ENCODE measurements at places on chromosomes 12 and 14.

DNA sequence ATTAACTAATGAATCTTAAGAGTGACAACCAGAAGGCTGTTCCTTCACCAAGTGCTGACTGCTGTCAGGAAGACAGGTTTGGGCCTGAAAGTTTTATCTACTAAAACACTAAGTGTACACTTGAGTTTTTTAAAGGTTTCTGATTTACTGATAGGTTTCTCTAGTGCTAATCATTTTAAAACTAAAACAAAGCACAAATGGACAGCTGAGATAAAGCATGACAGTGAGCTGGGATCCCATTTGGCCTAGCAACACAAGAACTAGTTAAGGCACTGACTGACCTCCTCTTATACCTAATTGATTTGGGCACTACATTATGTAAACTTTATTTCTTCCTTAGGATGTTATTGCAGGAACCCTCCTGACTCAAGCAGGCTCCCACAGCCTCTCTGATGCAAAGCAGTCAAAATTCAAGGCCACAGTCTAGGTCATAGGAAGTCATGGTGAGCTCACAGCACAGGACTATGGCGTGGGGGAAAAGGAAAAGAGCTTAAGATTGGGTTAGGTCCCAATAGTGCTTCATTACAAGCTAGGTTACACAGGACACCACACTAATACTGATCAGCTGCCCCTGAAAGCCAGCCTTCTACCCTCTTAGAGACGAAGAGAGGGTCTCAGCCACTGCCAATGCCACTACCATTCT is 3.5 kb downstream of the STXBP6 start:
- DNase-seq: no peak
- peaks cover 6% of the 10 kb centered on the region for H3K4me1 ChIP-seq
- no peak overlapping the region for H3K27ac ChIP-seq
- H3K27me3 ChIP-seq: peaks cover 9% of the 10 kb centered on the region
- H3K36me3 ChIP-seq: no peaks in the 10 kb centered on the region
- H3K4me3 ChIP-seq: no peak overlapping the region

- H3K4me3 ChIP-seq: no peak overlapping the region
- DNase-seq: peak; percentile 63
- H3K36me3 ChIP-seq: no peaks in the 10 kb centered on the region
- peaks cover 41% of the 10 kb centered on the region for H3K27me3 ChIP-seq
Measured at GRCh38 chr14:37597538-37597913, 2.1 kb downstream of the TTC6 start.

- peak overlapping the region; percentile 43 for H3K4me3 ChIP-seq
- H3K4me1 ChIP-seq: peaks cover 24% of the 10 kb centered on the region
- H3K36me3 ChIP-seq: no peaks in the 10 kb centered on the region
- no peak for DNase-seq
Measured at GRCh38 chr12:108253540-108253939, 85.6 kb downstream of the CMKLR1 start.

DNA sequence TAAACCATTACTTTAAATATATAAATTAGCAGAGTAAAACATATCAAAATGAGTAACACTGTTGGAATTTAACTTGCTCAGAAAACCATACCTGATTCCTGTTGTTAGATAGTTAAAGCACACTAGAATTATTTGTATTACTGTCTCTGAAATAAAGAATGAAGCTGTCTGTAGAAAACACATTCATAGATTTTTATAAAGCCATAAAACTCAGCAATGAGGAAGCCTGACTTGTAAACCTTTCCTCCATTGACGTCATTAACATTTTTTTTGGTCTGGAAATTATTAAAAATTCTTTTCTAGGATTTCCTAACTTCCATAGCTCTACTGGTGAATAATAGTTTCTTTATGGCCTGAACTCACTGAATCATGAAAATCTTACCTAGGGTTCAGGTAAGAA is 147.6 kb downstream of the BRMS1L start:
- H3K4me1 ChIP-seq: no peaks in the 10 kb centered on the region
- no peak overlapping the region for H3K4me3 ChIP-seq
- no peaks in the 10 kb centered on the region for H3K36me3 ChIP-seq
- H3K27ac ChIP-seq: no peak overlapping the region
- no peaks in the 10 kb centered on the region for H3K27me3 ChIP-seq
- DNase-seq: no peak

DNA sequence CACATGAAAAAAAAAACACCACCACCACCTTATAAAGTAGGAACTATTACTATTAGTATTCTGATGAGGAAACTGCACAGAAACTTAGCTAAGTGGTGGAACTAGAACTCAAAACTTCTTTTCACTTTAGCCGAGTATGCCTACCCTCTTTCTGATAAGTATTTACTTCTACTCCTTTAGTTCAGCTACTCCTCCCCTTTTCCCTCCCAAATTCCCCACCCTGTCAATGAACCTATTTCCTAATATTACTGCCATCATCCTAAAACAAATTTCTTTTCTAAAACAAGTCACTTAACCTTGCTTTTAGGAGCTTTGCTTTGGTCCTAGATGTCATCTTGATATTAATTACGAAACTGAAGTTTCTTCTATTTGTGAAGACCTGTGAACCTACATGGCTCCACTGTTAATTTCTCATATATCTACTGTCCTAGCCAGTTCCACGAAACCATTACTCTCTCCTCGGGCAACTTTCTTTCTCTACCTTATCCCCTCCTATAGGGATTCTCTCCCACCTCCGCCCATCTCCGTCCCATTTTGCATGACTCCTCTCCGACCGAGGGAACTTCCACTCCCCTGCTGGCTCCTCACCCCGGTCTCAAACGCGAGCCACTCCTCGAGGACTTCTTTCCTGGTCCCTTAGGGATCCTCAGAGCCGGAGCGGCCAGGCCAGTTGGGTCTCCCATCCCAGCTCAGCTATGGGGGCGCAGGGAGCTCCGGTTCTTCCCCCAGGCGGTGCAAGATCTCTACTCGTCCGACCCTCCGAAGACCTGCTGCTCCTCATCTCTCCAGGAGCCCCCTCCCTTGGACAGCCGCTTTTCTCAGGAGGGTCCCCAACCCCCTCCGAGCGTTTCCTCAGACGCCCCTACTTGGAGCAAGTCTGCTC is 1.1 kb downstream of the NUMB start:
- peaks cover 12% of the 10 kb centered on the region for H3K4me1 ChIP-seq
- H3K36me3 ChIP-seq: no peaks in the 10 kb centered on the region
- DNase-seq: peak; percentile 49
- peaks cover 4% of the 10 kb centered on the region for H3K27me3 ChIP-seq
- peak overlapping the region; percentile 98 for H3K4me3 ChIP-seq

DNA sequence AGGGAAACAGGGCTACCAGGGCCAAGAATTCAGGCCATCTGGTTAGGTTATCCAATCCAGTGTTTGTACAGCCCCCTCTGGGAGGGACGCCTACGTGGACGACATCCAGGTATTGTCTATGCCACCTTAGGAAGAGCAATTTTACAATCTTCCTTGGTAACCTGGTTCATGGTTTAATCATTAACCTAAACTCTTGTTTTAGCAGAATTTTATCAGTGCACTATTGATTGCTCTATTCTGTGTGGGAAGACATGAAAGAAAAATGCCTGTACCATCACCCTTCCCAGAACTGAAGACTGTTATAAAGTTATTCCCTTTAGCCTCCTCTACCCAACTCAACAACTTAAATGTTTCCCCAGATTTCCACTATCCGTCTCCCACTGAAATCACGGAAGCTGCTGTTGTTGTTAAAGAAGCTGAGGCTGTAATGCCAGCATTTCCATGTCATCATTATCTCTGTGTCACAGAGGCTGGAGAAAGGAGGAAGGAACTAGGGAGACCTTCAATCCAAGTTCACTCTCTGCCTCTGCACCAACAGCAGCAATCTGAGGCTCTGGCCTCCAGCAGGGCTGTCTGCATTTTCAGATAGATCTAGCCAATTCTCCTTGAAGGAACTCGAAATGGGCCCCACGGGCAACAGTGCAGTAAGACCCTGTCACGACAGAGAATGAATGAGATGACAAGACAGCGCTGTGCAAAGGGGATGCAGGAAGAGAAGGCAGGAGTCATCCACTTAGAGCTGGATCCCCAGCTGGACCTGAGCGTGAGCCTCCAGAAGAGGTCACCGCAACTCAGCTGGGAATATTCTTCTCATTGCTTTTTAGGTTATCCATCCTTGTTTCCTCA is 183.4 kb upstream of the GZMB start:
- H3K27me3 ChIP-seq: peaks cover 2% of the 10 kb centered on the region
- no peak overlapping the region for H3K27ac ChIP-seq
- H3K36me3 ChIP-seq: no peaks in the 10 kb centered on the region
- DNase-seq: no peak
- no peak overlapping the region for H3K4me3 ChIP-seq

DNA sequence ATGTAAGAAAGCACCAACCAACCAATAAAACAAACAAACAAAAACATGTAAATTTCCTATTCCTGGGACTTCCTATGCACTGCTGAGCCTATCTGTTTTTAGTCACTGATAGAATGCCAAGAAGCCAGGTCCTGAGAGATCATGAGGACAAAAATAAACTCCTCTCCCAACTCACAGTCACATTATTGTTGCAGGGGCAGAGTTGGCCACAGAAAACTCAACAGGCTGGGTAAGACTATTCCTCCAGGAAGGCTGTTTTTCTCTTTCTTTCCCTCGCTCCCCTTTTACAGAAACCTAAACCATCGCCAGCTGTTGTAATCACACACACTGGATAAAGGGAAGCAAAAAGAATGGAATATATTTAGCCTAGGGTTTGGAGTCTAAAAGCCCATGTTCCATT is 55.8 kb upstream of the METAP2 start:
- H3K36me3 ChIP-seq: no peaks in the 10 kb centered on the region
- no peaks in the 10 kb centered on the region for H3K27me3 ChIP-seq
- no peaks in the 10 kb centered on the region for H3K4me1 ChIP-seq
- H3K27ac ChIP-seq: no peak overlapping the region

DNA sequence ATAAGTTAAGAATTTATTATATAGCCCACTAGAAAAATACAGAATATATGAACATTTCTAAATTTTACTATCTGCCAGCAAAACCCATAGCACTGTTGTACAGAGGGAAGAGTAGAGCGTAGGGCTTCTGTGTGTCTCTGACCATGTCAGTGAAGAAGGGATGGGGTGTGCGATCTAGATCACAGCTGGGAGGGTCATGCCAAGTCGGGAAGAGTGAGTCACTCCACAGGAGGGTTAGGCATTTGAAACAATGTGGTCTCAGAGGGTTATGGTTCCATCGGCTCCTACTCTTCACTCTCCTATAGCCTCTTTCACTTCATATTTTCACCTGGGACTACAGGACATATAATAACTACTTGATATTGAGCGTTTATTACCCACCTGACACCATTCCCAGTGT is 185.1 kb upstream of the DDHD1 start:
- no peaks in the 10 kb centered on the region for H3K27me3 ChIP-seq
- H3K27ac ChIP-seq: no peak overlapping the region
- no peaks in the 10 kb centered on the region for H3K36me3 ChIP-seq

DNA sequence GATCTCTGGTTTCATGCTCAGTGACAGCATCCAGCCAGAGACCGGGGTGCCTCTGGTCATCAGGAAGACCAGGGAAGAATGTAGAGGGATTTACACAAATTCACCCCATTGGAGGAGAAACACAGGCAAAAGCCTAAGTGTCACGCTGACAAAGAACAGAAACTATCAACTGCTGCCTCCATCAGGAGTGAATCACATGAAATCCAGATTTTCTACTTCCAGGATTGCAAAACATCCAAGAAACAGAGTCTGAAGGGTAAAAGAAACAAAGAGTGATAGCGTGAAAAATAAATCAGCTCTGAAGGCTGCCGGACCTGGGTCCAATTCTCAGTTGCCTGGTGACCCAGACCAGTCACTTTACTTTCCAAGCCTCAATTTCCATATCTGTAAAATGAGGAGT is 136.1 kb upstream of the MAP1LC3B2 start:
- no peaks in the 10 kb centered on the region for H3K36me3 ChIP-seq
- no peak overlapping the region for H3K4me3 ChIP-seq
- DNase-seq: no peak
- H3K4me1 ChIP-seq: peaks cover 8% of the 10 kb centered on the region
- H3K27me3 ChIP-seq: peaks cover 3% of the 10 kb centered on the region

- DNase-seq: no peak
- H3K27ac ChIP-seq: peak overlapping the region; percentile 78
- no peaks in the 10 kb centered on the region for H3K36me3 ChIP-seq
- H3K27me3 ChIP-seq: no peaks in the 10 kb centered on the region
Measured at GRCh38 chr12:110271015-110271414, 10.0 kb upstream of the ATP2A2 start.

GRCh38 chr12:65634626-65635331 is 189.5 kb upstream of the HMGA2 start:
- H3K27me3 ChIP-seq: peaks cover 1% of the 10 kb centered on the region
- H3K4me3 ChIP-seq: no peak overlapping the region
- no peaks in the 10 kb centered on the region for H3K36me3 ChIP-seq
- peaks cover 4% of the 10 kb centered on the region for H3K4me1 ChIP-seq
- H3K27ac ChIP-seq: no peak overlapping the region
- no peak for DNase-seq

DNA sequence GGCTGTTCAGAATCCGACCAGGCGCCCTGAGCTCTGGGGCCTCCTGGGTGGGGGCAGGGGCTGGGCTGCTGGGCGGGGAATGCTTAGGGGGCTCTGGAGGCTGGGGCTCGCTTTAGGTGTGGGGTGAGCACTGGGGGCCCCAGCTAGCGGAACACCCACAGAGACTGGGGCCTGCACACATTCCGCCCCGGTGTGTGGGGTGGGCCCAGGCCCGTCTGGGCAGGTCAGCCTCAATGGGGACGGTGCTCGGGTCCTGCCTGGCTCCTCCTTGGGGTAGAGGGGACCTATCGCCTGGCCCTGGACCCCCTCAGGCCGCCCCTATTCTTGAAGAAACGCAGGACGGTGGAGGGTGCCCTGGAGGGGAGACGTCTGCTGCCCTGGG is 364.8 kb downstream of the TMEM121 start:
- H3K27ac ChIP-seq: no peak overlapping the region
- no peak overlapping the region for H3K4me3 ChIP-seq
- H3K4me1 ChIP-seq: no peaks in the 10 kb centered on the region
- DNase-seq: no peak

DNA sequence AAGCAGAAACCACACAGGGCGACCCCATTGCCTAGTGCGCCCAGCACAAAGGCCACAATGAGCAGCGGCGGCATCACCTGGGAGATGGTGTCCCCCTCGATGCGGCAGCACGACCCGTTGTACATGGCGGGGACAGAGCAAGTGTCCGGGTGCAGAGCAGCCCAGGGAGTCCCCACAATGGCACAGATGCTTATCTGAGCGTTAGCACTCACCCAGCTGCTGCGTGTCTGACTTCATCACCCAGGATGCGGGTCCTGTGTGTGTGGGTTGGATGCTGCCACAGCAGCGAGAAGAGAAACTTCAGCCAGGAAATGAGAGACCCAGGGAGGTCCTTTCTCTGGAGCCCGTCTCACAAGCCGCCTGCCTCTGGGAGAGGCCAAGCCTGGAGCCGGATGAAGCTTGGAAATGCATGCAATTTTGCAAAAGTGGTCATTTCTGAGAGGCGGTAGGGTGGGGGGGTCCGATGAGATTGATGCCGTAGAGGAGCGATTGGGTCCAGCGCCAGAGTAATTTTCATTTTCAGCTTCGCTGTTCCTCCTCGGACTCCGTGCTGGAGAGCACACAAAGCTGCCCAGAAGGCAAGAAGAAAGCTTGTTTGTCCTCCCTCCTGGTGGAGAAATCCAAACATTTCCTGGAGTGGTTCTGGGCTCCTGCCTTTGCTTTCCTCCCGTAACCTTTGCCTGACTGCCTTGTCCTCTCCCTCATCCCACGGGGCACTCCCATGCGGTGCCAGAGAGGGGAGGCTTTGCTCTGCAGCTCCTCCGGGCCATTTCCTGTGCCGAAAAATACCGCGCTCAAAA is at the start of gene HCAR1:
Gene HCAR1 (minus strand): TSS at position 630 of the 800 bp plus-strand sequence. CDS start 505 bp downstream, at position 125.
- no peaks in the 10 kb centered on the region for H3K27me3 ChIP-seq
- no peak for DNase-seq
- H3K4me1 ChIP-seq: no peaks in the 10 kb centered on the region
- H3K27ac ChIP-seq: no peak within 1 kb of the TSS

GRCh38 chr12:96985515-96986362 is 78.7 kb downstream of the NEDD1 start:
- peak; percentile 46 for DNase-seq
- peak overlapping the region; percentile 83 for H3K4me3 ChIP-seq
- H3K27me3 ChIP-seq: no peaks in the 10 kb centered on the region
- peaks cover 5% of the 10 kb centered on the region for H3K4me1 ChIP-seq
- no peak overlapping the region for H3K27ac ChIP-seq
